ENCODE measurements at places on chromosomes 6 and 20.

GRCh38 chr6:54013966-54014365 lies 97.3 kb upstream of the MLIP start:
- DNase-seq = no peak

GRCh38 chr20:454951-455350 lies 7.4 kb downstream of the TBC1D20 start:
- no peak for DNase-seq

GRCh38 chr6:77447254-77447653 lies 16.0 kb downstream of the HTR1B start:
- DNase-seq = no peak

DNA sequence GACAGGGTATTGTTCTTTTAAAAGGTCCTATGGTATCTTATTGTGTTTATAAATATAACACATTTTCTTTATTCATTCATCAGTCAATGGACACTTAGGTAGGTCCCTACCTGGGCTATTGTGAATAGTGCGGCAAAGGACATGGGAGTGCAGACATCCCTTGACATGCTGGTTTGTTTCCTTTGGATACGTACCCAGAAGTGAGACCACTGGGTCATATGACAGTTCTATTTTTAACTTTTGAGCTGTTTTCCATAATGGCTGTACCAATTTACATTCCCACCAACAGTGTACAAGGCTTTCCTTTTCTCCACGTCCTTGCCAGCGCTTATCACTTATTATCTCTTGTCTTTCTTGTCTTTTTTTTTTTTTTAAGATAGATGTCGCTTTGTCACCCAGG lies 627.5 kb downstream of the PRKN start:
- no peak for DNase-seq

DNA sequence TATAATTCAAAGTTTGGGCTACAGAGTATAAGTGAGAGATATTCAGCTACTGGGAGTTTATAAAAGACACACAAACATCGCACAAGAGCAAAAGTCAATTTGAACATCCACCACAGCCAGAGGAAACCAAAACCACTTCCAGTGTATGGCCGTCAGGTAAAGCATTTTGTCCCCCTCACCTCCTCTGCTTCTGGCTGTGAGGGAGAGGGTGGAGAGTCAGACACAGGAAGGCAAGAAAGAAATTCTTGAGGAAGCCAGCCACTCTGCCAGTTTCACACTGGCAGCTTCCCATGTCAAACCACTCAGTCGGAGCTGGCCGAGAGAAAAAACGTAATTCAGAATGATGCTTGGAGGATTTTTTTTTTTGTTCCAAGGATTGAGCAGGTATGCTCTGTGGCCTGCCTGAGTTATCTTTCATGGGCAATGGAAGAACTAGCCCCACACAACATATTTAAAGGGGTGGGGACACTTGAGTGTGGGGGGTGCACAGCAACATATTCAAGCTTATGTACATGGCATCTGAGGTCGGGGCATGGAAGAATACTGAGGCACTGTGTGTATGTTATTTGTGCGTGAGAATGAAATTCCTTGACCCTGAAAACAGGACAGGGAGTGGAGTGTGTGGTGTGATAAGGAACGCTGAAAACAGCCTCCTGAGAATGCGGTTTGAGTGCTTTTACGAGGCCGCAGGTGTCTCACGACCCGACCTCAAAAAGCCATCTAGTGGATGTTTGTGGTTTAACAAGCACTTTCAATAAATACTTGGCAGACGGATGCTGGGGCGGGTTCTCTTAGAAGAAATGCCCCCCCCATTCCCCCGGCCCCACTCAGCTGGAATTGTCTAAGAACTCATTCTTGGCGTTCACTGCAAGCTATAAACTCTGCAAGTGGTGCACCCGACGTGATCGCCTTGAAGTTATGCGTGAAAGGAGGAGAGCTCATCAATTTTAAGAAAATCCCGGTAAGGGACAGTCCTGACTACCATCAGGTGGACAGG lies 27.5 kb upstream of the ZBTB22 start:
- peak; percentile 38 for DNase-seq

- DNase-seq = peak; percentile 39
Observed at GRCh38 chr20:57092112-57092899, 174.1 kb downstream of the BMP7 start.

- DNase-seq = no peak
Observed at GRCh38 chr6:30884521-30885480, 482 bp downstream of the DDR1 start.

GRCh38 chr6:106820412-106820852 lies 154.1 kb downstream of the CD24 start:
- DNase-seq = no peak

- no peak for DNase-seq
Observed at GRCh38 chr20:8664778-8665177, 404.1 kb upstream of the PLCB4 start.

DNA sequence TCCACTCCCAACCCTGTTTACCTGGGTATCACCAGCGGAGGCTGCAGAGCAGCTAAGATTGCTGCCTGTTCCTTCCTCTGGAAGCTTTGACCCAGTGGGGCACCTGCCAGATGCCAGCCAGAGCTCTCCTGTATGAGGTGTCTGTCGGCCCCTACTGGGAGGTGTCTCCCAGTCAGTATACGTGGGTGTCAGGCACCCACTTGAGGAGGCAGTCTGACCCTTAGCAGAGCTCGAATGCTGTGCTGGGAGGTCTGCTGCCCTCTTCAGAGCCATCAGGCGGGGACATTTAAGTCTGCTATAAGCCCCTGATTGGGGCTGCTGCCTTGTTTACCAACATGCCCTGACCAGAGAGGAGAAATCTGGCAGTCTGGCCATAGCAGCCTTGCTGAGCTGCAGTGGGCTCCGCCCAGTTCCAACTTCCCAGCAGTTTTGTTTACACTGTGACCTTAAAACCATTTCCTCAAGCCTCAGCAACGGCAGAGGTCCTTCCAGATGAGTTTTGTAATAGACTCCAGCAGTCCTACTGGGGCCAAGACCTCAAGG lies 2.8 kb downstream of the RAET1E start:
- DNase-seq = no peak

DNA sequence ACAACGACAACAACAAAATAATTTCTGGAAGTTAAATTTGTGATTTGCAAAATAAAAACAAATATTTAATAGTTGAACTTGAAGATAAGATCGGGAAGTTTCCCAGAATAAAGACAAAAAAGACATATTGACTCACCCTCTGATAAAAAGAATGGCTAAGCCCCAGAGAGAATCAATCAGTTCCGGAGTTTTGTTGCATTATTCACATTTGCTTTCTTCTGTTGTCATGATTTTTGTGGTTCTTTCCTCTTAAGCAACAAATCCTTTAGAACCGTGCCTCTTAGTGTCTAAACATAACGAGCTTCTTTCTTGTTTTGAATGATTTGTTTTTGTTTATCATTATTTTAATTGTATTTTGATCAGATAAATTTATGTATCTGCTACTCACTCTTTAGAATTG lies 337.7 kb upstream of the PRND start:
- DNase-seq = no peak

DNA sequence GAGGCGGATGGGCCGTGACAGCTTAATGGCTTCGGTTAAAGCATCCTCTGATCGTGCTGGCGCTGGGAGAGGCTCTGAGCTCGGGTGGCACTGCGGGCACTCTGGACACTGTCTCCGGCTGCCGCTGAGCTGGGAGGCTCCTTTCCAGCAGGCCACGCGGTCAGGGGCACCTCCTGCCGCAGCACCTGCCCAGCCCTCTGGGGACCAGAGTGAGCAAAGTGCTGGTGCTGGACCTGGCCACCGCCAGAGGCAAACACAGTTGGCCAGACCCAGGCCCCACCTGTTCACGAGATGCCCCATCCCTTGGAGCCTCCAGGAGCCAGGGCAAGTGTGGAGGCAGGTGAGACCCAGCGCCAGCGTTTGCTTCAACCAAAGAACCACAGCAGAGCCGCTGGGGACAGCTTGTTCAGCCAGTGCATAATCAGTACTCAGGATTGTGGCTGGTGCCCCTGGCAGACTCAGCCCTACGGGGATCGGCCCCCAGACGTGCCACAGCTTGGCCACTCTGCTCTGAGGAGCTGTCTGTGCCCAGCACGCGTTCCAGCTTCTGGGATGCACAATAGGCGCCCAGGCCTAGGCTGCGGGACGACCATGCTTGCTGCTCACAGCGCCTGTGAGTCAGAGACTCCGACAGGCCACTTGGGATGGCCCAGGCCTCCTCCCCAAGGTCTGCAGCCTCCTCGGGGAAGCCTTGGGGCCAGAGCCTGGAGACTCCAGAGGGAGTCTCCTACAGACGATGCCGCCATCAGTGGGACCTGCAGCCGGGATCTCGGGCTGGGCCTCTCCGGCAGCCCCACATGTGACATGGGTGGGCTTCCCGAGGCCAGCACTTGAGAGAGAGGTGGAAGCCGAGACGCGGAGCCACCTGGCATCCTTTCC lies 38.2 kb upstream of the SLCO4A1 start:
- DNase-seq = no peak

DNA sequence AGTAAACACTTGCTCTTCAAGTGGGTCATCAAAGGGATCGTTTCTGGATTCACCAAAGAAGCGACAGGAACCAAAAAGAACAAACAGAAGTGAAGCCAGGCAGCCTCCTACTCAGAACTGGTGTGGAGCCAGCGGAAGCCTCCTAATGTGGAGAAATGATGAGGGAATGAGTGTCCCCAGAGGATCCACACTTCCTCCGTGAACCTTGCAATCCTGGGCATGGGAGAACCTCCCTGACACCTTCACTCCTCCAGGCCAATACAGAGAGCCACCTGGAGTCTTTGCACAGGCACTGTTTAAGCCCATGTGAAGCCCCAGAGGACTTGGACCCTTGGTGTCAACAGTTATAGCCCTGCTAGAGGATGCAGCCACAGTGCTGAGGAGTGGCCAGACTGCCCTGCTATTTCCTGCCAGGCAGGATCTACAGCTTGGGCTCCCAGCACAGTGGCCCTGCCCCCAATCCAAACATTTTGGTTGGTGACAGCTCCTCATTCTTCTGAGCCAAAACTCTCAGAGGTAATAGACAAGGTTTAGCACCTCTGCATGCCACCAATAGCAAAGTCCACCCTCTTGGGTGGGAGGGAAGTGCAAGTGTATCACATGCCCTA lies 23.2 kb upstream of the SERINC1 start:
- no peak for DNase-seq

- DNase-seq = no peak
Observed at GRCh38 chr6:12537389-12537788, 179.2 kb upstream of the PHACTR1 start.

DNA sequence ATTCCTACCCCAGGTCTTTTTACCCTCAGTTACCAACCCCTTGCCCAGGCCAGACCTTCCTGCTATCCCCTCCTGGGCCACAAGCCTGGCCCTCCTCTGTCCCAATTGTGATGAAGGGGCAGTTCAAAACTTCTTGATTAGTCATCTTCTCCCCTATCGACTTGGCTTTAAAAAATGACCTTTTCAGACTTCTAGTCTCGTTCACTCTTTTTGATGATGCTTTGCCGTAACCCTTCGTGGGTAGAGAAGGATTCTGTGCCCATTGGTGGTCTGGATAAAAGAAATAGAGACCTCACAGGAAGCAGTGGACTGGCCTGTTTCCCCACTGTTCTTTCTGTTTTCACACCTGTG lies 5.5 kb downstream of the VEGFA start:
- DNase-seq = no peak

- no peak for DNase-seq
Observed at GRCh38 chr6:54719131-54719530, 127.4 kb upstream of the FAM83B start.

GRCh38 chr20:24963672-24964505 lies 14.8 kb downstream of the CST7 start:
- DNase-seq = no peak

DNA sequence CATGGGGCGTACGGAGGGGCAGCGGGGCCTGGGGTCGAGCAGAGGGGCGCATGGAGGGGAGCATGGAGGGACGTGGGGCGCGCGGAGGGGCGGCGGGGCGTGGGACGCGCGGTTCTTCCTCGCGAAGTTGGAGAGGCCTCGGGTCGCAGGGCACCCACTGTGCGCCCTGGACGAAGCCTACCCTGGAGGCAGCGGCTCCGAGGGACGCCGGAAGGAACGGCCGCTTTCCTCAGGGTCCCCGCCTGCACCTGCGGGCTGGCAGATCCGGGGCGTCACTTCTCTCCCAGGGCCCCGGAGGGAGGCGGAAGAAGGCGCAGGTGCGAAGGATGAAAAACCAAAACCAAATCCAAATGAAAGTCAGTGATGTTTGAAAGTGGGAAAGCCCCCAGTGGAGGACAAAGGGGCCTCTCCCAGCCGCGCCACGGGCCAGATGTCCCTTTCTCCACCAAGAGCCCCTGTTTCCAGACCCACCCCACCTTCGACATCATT lies 142.1 kb upstream of the PDE10A start:
- DNase-seq = no peak

DNA sequence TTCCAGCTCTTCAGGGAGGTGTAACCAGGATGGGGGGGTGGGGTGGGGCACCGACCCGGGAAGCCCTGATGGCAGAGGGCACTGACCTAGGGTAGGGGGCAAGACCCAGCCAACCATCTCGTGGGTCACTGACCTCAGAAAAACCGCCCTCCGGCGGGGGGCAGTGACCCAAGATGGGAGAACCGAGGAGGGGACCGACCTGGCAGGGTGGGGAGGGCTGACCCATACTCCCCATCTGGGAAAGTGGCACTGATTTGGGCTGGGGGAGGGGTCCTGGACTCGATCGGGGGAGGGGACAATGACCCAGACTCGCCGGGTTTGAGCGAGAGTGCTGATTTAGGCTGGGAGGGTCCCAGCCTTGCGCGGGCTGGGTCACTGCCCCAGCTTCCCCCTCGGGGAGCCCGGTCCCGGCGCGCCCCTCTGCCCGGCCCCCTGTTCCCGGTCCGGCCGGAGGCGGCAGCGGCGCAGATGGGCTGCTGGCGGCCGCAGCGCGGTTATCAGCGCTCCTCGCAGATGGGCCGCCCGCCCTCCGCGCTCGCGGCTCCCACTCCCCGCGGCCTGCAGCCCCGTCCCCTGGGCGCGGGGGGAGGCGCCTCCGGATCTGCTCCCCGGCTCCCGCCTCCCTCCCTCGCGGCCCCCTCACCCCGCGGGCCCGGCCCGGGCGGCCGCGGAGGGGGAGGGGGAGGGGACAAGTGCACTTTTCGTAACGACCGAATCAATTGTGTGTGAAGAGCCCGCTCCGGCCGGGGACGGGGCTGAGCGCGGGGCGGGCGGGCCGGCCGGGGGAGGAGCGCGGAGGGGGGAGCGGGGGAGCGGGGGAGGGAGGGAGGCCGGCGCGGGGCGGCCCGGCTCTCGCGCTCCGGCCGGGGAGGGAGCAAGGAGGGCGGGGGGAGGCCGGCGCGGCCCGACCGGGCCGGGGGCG lies 2.2 kb downstream of the NOL4L start:
- DNase-seq = no peak

DNA sequence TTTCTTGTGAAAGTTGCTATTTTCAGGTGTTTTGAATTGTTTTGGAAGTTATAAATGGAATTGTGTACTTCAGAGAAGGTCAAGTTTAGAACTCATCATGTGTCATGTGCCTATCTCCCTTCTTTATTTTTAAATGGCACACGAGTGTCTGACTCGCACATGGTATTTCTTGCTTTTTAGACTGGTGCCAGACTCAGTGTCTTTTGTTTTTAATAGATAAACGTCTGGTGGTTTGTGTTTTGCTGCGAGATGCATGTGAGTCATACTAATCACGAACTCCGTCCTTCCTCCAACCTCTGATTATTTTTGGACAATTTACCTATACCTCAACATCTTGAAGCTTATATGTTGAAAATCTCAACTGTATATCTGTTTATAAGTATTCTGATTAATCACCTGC lies 292.1 kb downstream of the CDKAL1 start:
- DNase-seq = no peak

GRCh38 chr6:11366183-11366933 lies 133.9 kb upstream of the NEDD9 start:
- no peak for DNase-seq

GRCh38 chr20:22062874-22063273 lies 357.4 kb downstream of the PAX1 start:
- no peak for DNase-seq

- DNase-seq = no peak
Observed at GRCh38 chr6:106757267-106757666, 127.9 kb downstream of the QRSL1 start.

GRCh38 chr6:90584636-90585255 lies 2.1 kb downstream of the MAP3K7 start:
- DNase-seq = no peak
